ENCODE measurements at places on chromosomes 12 and 14. TPM values are rescaled to one million over a fixed set of nuclear protein-coding genes. Genes with fewer than 3 reads are reported as not detected.

The OR10P1 gene
- not detected for total RNA-seq

DNA sequence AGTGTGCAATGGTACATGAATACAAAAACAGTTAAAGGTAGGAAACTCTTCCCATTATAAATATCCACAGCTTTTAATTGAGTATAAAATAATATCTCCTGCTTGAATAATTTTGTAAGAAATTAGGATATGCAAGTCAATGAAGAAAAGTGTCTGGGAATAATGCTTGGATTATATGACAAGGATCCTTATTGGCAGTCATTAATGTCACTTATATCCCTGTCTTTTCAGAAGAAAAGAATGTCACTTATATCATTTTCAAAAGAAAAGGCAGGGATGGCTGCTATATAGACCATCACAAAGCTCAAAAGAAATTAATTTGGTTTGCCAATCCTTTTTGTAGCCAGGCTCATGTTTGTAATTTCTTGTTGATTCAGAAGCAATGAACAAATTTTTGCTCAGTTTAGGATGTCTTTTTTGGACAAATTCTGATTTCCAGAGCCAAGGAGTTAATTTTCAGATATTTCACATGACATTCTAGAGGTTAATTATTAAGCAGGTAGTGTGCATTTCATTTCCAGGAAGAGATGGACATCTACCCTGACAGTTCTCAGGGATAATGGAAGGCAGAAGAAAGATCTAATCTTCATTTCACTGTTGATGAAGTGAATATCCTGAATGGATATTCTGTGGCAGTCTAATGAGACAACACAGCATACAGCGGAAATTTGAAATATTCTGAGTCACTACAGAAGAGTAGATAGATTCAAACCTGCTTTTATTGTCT lies 299.8 kb downstream of the RPS29 start:
- no peak for DNase-seq

The ANO2 gene
- total RNA-seq = not detected

The HOXC4 gene
- 2.3 TPM for total RNA-seq

All from foreskin keratinocyte (primary cell).